ENCODE measurements at places on chromosomes 7 and 10.
A peak's percentile ranks its signal among the peaks of the same experiment; 100 is the strongest.

DNA sequence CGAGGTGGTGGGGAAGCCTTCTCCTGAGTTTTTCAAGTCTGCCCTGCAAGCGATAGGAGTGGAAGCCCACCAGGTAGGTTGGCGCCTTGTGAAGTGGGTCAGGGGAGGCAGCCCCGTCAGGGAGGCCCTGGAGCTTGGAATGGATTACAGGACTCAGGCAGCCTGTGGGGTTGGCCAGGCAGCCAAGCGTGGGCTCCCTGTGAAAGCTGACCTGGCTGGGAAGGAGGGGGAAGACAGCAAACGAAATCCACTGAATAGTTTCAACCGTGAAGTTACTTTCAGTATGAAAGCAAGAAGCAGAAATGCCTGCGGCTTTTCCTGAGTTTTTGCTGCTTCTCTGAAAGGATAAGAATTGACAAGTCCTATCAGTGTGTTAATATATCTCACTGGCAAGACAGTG lies 36.4 kb downstream of the LHPP start:
- no peak for DNase-seq

- DNase-seq = no peak
Measured at GRCh38 chr10:43230909-43231522, 35.8 kb downstream of the RASGEF1A start.

GRCh38 chr10:63431962-63432797 lies 33.6 kb downstream of the JMJD1C start:
- no peak for DNase-seq

DNA sequence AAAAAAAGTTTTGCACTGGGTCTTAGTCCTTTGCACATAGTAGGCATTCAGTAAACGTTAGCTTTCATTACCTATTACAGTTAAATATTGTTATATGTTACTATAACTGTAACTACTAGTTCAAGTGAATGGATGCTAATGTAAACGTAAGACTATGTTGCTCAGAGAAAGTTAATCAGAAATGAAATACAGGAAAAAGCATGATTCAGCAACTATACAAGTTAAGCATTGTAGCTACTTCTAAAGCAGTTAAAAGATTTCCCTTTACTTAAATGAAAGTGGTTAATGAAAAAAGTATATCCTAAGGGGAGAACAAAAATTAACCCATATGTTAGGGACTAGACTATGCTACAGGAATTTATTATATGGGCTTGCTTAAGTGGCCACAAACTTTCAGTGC lies 121.2 kb downstream of the SKAP2 start:
- DNase-seq = no peak

- DNase-seq = no peak
Measured at GRCh38 chr7:151188252-151188542, 1.1 kb upstream of the ASB10 start.

DNA sequence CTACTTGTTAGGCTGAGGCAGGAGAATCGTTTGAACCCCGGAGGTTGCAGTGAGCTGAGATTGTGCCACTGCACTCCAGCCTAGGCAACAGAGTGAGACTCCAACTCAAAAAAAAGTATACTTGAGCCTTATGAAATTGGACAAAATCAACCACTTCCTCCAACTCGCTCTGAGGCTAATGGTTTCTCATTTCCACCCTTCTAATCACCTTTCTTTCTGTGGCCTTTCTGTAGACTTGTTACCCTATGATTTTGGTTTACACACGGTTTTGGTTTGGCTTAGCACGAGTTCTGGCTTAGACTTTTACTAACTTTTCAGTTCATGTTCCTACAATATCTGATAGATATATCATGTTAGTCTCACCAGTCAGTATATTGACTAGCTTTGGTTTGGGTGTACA lies 152.0 kb downstream of the PHTF2 start:
- DNase-seq = no peak

GRCh38 chr7:112509402-112509801 lies 28.6 kb downstream of the LSMEM1 start:
- no peak for DNase-seq

DNA sequence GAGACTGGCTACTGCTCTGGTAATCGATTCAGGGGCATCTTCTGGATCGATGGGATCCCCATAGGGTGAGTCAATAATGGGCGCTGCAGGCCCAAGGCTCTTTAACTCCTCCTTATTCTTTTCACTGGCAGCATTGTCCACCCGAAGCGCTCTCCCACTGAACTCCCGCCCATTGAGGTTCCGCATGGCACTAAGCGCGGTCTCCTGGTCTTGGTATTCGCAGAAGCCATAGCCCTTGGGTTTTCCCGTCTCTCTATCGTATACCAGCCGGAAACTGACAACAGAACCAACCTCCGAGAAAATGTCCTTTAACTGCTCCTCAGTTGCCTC lies 285 bp downstream of the CSTF2T start:
- no peak for DNase-seq

GRCh38 chr7:155804431-155804831 lies 7.8 kb downstream of the SHH start:
- no peak for DNase-seq

DNA sequence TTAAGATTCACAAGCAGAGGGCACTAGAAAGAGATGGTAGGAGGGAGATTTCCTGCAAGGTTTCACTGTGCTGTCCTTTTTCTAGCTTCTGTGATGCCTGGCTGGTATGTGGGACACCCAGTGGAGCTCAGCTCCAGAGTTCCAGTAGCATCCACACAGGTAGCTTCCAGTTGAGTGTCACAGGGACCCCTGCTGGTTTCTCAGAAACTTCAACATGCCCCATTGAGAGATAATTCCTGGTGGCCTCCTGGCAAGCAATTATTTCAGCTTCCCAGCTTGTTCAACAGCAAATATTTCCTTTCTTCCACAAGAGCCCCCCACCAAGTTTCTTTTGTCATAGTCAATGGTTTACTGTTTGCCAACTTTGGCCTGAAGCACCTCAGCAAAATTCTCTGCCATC lies 858.7 kb downstream of the REEP3 start:
- no peak for DNase-seq

DNA sequence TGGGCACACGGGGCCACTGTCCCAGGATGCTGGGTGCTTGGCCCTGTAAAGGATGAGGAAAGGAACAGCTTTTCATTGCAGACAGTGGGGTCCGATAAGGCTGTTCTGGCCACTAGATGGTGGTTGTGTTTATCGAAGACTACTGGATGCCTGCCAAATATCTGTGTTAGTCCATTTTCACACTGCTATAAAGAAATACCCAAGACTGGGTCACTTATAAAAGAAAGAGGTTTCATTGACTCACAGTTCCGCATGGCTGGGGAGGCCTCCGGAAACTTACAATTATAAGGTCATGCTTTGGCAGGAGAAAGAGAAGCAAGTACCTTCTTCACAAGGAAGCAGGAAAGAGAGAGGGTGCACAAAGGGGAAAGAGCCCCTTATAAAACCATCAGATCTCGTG lies 32.2 kb upstream of the GARS1 start:
- DNase-seq = no peak

DNA sequence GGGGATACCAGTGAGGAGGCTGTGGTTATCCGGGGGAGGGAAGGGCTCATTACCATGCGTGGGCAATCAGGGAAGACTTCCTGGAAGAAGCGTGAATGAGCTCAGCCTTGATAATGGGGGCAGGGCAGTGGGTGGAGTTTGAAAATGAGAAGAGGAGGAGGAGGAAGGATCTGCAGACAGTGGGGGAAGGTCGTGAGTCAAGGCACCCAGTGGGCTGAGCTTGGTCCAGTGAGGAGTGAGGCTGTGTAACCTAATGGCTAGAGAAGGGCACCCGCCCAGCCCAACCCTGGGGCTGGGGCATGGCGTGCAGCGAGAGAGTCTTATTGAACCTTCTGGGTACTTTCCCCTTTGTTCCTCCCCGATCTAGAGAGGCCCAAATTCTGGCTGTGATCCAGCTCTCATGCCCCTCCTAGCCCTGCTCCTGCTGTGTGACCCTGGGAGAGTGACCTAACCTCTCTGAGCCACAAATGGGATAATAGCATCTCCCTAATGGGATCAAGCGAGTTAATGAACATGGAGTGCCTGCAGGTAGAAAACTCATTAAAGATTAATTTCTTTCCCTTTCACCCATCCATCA lies 31.5 kb downstream of the CLIP2 start:
- DNase-seq = peak; percentile 27

- no peak for DNase-seq
Measured at GRCh38 chr10:123144697-123145541, 3.0 kb upstream of the HMX2 start.

GRCh38 chr10:93461807-93462178 lies 20.3 kb downstream of the MYOF start:
- no peak for DNase-seq

GRCh38 chr7:35546691-35547429 lies 148.1 kb downstream of the HERPUD2 start:
- DNase-seq = no peak

DNA sequence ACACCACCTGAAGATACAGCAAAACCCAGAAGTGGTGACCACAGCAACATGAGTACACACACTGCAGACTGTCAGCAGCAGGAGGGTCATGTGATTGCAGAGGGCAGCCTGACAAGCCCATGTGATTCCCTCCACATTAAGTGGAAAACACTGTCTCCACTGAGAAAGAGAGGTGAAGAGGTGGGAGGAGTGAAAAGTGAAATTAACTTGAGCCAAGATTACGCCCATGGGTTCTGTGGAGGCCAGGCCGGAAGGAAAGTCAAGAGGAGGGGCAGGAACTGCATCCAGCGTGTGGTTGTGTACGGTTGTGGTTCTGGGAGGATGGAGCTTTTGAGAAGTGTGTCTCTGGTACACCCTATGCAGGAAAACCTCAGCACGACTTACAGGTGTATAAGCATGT lies 138.5 kb downstream of the PLXNA4 start:
- DNase-seq = no peak

GRCh38 chr7:122869260-122869659 lies 17.0 kb downstream of the CADPS2 start:
- no peak for DNase-seq

DNA sequence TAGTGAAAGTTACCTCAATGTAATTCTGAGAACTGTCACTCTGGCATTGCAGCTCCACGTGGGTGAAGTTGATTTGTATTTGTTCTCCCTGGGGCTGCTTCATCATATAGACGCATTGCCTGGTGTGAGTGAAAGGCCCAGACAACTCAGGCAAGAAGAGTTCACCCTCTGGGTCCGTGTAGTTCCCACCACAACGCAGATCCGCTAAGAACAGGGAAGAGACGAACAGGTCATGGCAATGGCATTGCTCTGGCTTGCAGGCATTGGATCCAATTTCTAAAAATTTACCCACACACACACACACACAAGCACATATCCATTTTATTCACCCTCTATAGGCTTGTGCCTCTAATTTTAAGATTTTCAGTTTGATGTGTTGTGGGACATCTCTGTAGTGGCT lies 45.4 kb downstream of the CUBN start:
- DNase-seq = no peak

- DNase-seq = no peak
Measured at GRCh38 chr10:27626890-27627289, 118.7 kb downstream of the MKX start.

GRCh38 chr7:105011141-105011830 lies 2.7 kb upstream of the KMT2E start:
- DNase-seq = no peak

GRCh38 chr7:100516135-100516812 lies 22.7 kb upstream of the AGFG2 start:
- DNase-seq = no peak

- no peak for DNase-seq
Measured at GRCh38 chr10:24240041-24240751, 31.3 kb downstream of the KIAA1217 start.

DNA sequence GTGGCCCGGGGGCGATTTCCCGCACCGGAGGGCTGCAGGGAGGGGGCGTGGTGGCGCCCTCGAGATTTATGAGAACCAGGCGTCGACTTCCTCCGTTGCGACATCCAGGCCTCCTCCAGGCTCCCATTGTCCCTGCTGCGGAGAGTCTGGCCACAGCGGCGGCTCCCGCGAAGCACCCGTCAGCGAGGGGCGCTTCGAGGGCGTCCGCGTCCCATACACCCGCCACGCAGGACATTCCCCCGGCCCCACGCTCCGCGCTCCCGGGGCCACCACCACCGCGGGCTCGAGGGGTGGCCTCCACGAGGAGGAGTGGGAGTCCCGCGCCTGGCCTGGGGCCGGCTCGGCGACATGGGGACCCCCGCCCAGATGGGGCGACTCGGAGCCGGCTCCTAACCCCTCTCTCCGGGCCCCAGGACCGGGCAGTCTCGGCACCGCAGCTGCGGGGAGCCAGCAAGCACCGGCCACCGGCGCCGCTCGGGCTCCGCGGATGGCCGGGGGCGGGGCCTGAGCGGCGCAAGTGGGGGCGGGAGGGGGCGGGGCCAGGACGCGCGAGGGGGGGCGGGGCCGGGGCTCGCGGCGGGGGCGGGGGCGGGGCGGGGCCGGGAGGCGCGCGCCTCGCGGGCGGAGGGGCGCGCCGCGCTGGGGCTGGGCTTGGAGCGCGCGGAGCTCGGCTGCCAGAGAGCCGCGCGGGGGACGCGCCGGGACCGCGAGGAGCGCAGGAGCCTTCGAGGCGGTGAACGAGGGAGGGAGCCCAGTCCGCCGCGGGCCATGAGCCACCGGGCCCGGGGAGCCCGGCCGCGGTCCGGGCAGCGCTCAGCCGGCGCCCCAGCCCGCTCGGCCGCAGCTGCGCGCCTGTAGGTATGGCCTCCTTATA lies at the start of gene SH2B2:
TSS of gene SH2B2 (plus strand) at position 632 of the 874 bp plus-strand sequence. CDS start 13,683 bp downstream, outside the sequence.
- no peak for DNase-seq

GRCh38 chr7:137940656-137941518 lies 61.0 kb downstream of the CREB3L2 start:
- no peak for DNase-seq

- DNase-seq = no peak
Measured at GRCh38 chr7:110522061-110522760, 568.7 kb upstream of the LRRN3 start.

GRCh38 chr10:89404104-89405047 lies 10.0 kb upstream of the IFIT5 start:
- DNase-seq = no peak

GRCh38 chr10:24762161-24762924 lies 38.7 kb upstream of the ARHGAP21 start:
- no peak for DNase-seq

DNA sequence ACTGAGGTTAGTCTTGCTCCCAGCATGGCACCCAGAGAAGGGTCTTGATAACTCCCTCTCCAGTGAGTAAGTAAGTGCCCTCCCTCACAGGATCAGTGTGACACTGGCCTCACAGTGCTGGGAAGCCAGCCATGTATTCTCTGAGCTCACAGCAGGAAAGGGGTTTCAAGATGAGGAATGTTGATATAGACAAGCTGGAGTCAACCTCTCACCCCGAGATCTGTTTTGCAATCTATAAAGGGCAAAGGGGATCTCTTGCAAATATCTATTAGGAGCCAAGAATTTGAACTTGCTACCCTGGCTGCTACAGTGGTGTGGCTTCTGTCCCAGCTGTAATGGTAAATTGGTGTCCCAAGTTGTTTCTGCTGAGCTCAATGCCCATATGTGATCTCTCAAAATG lies 70.2 kb upstream of the ADAM12 start:
- DNase-seq = no peak

Data from NT2/D1 (cell line).